Activated CD4-positive, CD25-positive, alpha-beta regulatory T cell treated with anti-CD3 and anti-CD28 coated beads, Interleukin-2, amount 50 U/mL, for 72 hours (primary cell): ENCODE measurements at places on chromosomes 5 and 9.

DNA sequence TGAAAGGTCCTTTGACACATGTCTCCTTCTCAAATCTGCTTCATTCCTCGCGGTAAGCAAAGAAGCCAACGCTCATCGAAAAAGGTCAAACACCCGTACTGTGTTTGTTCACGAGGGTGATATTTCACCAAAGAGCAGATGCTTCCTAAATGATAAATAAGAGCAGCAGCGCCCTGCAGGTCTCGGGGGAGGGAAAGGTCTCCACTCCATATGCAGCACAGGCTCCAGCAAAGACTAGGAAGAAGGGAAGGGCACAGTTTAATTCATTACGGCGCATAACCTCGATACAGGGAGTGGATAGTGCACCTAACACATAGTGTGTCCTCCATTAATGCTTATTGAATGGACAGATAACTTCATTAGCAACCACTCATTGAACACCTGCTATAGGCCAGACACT, 593.3 kb downstream of the CDK5RAP2 start:
- DNase-seq = no peak

DNA sequence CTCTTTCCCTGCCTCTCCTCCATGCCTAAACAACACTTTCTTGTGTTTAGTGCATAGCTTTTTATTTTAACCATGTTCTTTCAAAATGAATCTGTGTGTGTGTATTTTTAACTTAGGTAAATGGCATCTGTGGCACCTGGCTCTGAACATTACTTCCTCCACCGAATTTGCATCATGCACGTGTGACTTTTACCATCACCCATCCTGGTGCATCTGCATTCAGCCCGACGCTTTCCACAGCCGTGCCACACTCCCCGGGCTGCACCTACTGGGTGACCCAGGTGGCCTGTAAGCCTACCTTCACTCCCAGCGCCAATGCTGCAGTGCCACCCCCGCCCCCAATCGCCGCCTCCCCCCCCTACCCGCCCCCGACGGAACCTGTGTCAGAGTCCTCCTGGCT, 12.7 kb upstream of the FCN1 start:
- DNase-seq = no peak

DNA sequence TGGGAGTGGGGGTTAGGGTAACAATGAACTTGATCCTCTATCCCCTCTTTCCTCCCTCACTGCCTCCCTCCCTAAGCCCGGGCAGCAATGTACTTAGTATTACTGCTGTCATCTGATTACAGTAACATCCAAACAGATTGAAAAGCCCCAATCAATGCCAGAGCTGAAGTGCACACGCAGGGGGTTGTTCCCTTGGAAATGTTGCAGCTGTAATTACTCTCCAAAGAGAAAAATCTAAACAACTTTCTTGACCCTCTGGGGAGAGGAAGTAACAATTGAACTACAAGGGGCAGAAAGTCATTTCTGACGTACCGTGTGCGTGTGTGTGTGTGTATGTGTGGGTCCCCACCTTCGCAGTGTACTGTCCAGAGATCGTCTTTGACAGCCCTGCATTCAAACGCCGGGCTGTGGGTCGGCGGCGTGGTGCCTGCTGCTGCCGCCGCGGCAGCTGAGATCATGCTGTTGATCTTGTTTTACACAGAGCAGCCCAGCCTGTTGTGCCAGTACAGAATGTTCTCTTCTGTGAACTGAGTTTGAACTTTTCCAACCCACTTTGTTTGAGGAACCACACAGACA, 66.0 kb upstream of the KLF9 start:
- DNase-seq = no peak

DNA sequence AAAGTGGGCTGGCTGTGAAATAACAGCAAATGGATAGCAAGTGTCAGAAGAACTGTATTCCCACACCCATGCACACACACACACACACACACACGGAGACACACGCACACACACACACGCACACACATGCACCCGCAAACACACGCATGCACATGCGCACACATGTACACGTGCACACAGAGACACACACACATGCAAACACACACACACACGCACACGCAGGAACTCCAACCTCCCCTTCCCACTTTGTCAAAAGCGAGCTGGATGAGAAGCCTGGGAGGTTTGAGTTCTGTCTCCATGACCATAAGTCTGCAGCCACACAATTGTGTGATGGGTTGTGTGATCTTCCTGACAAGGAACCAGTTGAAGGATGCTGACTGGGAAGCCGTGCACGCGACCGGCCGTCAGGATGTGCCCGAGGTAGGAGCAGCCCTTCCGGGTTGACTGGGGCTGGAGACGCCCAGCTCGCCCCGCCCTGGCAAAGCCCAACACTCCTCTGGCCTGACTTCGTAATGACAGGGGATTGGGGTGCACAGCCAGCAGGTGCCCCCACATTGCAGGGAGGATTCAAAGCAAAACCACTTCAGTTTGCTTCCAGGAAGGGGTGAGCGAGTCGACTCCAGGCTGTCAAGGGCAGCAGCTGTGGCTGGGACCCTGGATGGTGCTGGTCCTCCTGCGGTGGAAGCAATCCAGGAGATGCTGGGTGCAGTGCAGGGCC, 29.3 kb upstream of the NKD2 start:
- DNase-seq = no peak

GRCh38 chr5:2996248-2996647, 244.8 kb upstream of the IRX2 start:
- no peak for DNase-seq

DNA sequence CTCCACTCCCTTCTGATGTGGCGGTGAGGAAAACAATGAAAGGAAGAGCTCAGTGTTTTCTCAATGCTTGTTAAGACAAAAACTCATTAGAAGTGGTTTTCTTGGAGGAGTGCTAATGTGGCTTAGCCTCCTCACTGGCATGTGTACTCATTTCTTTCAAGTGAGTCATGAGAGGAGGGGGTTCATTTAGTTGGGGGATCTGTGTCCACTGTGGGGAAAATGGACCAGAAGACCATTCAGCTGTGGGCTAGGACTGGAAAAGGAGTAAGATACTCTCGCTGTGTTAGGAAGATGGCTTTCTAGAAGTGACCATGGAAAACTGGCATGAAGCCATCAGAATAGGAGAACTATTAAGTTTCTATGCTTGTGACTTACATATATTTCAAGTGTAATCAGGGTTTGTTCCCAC, 23.5 kb downstream of the KLF9 start:
- no peak for DNase-seq

DNA sequence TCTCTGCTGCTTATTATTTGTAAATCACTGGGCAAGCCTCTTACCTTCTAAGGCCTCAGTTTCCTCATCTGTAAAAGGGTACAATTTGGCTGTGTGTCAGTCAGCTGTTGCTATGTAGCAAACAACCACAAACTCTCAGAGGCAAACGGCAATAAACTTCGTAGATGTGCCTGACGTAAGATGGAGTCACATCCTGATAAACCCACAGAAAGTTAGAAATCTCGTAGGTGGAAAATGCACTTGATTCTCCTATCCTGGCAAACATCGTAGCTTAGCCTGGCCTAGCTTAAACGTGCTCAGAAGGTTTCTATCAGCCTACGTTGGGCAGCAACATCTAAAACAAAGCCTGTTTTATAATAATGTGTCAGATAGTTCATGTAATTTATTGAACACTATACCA, 35.0 kb upstream of the UNC5A start:
- DNase-seq = no peak

DNA sequence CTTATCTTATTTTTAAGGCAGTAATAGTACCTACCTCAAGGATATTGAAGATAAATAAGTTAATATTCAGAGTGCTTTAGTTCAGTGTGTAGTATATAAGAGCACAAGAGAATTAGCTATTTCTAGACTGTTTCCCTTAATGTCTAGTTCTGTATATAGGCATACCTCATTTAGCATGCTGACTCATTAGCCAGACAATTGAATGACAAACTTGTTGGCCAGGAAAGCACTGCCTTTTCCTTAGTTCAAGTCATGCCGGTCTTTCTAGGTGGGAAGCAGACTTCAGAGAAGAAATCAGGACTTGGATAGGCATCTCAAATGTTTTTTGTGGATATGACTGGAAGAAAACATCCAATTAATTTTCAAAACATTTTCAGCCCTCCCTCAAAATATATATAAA, 3.2 kb upstream of the FBXO4 start:
- no peak for DNase-seq
